AG10803 (cell line): ENCODE measurements at places on chromosomes 2 and 18.

GRCh38 chr2:213189001-213189899 lies 37.8 kb upstream of the IKZF2 start:
- DNase-seq = peak; percentile 59

DNA sequence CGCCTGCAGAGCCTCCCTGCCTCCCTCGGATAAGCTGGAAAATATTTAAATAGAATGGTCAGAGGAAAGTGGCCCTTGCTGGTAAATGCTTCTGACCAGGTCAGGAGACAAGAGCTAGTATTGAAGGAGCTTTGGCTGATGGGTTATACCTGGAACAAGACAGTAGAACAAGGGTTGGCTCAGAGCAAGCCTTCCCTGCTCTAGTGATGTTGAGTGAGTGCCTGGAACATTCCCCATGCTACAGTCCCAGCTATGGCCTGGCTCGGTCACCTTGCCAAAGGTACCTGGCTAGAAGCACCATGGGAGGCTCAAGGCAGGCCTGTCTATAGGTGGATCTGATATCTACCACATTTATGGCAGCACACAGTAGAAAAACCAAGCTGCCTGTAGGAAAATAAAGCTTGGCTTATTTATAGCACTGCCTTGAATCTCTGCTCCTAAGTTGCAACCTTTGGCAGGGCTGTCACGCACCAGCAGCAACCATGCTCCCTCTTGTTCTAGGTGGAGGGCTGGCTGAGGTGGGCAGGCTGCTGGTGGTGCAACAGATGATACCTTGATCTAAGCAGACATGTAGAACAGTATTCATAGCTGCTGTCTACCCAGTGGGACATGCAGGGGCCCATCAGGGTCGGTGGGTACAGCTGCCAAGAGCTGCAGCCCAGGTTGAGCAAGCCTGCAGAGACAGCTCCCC lies 66.7 kb upstream of the BCL2L11 start:
- no peak for DNase-seq

- DNase-seq = no peak
Observed at GRCh38 chr2:27029051-27029450, 3.7 kb upstream of the TMEM214 start.

- DNase-seq = no peak
Observed at GRCh38 chr2:109137616-109138015, 8.6 kb downstream of the SH3RF3 start.

- DNase-seq = no peak
Observed at GRCh38 chr2:118103951-118104940, 16.0 kb downstream of the INSIG2 start.

GRCh38 chr2:176088937-176089842 lies 3.3 kb upstream of the HOXD13 start:
- DNase-seq = no peak

- DNase-seq = peak; percentile 58
Observed at GRCh38 chr18:354471-354870, 86.6 kb upstream of the THOC1 start.
